GM03348 (cell line): ENCODE measurements at places on chromosomes 7 and 10.

DNA sequence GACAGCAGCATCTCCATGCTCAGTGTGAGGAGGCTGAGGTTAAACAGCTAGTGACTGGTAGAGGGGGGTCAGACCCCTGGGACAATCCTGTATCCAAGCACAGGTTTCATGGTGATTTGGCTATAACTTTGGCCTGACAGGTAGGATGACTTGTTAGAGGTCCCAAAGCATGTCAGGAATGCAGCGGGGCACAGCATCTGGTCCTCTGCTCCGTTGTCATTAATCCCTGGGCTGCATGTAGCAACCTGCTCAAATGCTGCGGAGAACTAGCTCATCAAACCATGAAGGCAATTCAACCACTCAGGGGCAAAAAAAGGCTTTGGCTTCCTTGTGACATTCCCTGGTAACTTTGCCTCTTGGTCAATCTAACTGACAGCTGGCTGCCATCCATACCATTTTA is 26.8 kb downstream of the WNT2 start:
- no peak for DNase-seq

- no peak for DNase-seq
These were observed 166.0 kb downstream of the RNF216 start for GRCh38 chr7:5615190-5616070.

DNA sequence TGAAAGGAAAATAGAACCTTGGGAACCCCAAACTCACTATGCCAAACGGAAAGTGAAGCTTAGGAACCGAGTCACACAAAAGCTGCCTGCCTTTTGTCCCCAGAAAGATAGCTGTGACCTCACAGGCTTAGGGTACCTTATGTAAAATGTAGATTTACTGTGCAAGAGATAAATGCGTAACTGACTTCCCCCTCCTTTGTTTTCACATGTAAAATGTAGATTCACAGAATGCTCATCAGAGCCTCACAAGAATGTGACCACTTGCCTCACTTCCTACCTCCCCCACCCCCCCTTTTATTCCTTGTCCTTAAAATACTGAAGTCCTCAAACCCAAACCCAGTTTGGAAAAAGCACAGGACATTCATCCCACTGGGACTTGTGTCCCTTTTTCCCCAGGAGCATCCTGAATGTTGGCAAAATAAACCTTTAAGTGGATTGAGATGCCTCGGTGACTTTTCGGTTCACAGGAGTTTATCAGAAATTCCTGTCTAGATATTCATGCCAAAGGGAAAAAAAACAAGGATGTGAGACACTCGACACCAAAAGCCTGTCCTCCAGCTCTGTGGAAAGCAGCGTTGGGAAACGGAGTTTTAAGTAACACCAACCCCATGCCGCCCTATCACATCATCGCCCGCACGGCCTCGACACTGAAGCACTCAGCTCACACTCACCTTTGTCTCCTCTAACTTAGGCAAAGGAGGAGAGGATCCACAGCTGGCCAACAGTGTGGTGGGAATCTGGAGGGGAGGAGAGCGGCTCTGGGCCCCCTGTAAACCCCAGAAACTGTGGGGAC is 45.9 kb downstream of the SVIL start:
- DNase-seq: no peak

- DNase-seq: no peak
These were observed 3.6 kb upstream of the EVX1 start for GRCh38 chr7:27238979-27239386.
